A549 treated with Hydrocortisone at 1 μM for 4 hours (cell line): ENCODE measurements at places on chromosomes 5 and 9. TPM values are rescaled to one million over a fixed set of nuclear protein-coding genes. Genes with fewer than 3 reads are reported as not detected.

The OLFM1 gene
- 7.8 to 10.3 TPM (median 10.1 TPM) in 5 replicates for total RNA-seq

The PPP2R2B gene
- total RNA-seq = 0.03 to 0.11 TPM (median 0.06 TPM) in 5 replicates

The PCDHB7 gene
- total RNA-seq = not detected in 5 replicates

The COL5A1 gene
- total RNA-seq = 28.1 to 54.8 TPM (median 48.1 TPM) in 5 replicates

The PCDHA2 gene
- total RNA-seq = 0.06 to 0.08 TPM (median 0.06 TPM) in 3 of 5 replicates, not detected in the others

The PCDHA12 gene
- 2.7 to 3.6 TPM (median 2.8 TPM) in 5 replicates for total RNA-seq

The EGFL7 gene
- total RNA-seq = 35.0 to 59.2 TPM (median 54.3 TPM) in 5 replicates
